ENCODE measurements at places on chromosomes 13 and 19.

DNA sequence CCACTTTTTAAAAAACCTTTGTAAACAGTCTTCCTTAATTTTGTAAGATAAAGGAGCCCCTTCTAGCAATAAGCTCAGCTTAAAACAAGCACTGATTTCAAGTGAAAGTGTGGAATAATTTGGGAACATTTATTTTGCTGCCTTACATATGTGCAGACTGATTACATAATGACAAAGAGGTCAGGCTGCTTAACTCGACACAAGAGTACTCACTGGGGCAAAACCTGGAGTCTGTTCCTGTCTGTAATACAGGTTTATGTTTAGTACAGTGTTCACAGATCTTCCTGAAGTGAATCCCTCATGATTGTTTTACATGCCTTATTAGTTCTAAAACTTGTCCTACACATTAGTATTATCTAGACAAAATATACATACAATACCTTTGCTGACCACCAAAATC, 609.8 kb downstream of the LMO7 start:
- DNase-seq: no peak

DNA sequence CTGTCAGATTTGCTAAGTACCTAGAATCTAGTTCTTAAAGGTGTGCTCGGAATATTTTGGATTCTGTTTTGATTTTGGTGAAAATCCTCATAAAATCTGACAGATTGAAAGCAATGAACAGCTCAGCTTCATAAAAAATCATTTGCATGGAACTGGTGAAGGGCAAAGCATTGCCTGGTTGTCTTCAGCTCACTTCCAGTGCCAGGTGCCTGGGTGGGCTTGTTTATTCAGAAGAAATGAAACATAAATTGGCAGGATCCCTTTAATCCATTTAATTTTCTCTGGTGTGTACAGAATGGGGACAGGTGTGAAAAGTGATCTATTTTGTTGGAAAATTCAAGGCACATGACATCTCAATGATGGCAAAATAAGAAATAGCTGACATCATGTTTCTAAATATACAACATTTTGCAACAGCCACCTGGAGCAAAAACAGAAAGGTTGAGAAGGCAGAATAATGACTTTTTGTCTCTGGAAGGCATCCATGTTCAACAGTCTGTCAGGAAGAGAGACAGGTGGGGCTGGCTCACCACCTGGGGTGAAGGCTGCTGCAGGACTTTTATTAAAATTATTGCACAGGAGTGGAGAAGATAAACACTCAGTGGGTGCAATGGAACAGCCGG, 52.2 kb downstream of the RFC3 start:
- no peak for DNase-seq

DNA sequence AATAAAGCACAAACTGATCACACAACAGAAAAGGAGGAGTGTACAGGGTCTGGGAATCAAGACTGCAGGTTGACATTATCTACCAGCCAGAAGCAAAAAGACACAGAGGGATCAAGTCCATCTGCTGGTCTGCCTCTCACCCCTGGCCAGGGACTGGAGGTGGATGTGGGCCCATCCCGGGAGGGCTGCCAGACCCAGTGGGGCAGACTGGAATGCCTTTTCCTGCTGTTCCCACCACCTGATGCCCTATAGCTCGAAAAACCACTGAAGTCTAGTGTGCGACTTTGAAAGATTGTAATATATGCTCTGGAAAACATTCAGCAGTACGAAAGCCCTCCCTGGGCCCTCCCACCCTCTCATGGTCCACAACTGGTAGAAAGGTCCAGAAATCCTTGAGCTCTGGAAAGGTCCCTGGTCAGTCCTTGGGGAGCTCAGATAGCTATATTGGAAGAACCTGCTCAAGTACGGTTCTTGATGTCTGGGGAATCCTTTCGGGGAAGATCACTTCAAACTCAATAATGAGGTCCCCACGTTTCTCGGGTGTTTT, 2.6 kb downstream of the DNAJB1 start:
- DNase-seq: no peak

- DNase-seq: no peak
Measured at GRCh38 chr13:31629085-31629780, 110.1 kb upstream of the RXFP2 start.

DNA sequence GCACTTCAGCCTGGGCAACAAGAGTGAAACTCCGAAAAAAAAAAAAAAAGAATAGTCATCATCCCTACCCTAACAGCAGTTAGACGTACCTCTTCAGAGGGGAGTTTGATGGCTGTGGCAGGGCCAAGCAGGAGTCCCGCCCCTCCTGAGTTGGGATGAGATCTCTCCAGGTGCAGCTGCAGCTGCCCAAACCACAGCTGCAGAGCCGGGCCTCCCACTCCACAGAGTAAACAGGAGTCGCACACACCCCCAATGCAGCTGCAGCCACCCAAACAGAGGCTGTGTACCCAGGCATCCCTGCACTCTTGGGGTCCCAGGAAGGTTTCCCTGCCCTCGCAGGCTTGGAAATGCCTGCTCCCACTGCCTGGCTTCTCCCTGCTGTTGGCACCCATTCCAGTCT, 17.4 kb upstream of the MLLT1 start:
- DNase-seq: no peak

GRCh38 chr19:34471906-34472700, 9.5 kb upstream of the WTIP start:
- DNase-seq: no peak

DNA sequence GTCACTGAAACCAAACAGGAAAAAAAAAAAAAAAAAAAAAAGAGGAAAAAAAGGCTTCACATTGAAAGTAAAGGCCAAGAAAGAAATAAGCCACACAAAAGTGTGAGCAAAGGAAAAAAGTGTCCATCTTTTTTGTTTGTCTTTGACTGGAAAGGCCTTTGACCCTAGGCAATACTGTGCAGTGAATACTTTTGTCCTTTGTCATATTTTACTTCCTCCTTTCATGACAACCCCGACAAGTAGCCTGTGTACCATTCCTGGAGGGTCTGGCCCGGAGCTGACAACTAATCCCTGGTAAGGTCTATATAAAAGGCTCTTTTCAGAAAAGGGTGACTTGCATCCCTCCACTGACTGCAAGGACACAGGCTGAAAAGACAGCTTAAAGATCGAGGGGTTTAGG, 12.9 kb upstream of the MICU2 start:
- DNase-seq: no peak

GRCh38 chr19:58407658-58408151, 744 bp upstream of the ZNF584 start:
- no peak for DNase-seq

DNA sequence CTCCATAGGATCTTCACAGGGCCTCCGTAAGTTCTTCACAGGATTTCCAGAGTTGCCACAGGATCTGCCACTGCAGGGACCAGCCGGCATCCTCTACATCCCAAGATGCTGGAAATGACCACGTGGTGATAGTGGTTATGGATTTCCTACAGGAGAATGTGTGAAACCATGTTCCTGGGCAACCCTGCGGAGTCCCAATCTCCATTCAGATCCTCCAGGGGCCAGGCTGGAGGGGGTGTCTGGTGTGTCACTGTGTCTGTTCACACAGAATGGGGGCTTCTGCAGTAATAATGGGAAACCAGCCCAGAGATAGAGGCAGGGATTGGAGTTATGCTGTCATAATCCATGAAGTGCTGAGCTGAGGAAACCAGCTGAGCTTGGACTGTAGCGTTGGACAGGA, 8.6 kb downstream of the LILRA6 start:
- DNase-seq: no peak

GRCh38 chr19:15562861-15563260, 52.2 kb upstream of the CYP4F8 start:
- no peak for DNase-seq

- DNase-seq: peak; percentile 28
Measured at GRCh38 chr13:110455941-110456340, 105.6 kb downstream of the RAB20 start.

GRCh38 chr13:110303644-110304043, 3.3 kb downstream of the COL4A1 start:
- DNase-seq: no peak

DNA sequence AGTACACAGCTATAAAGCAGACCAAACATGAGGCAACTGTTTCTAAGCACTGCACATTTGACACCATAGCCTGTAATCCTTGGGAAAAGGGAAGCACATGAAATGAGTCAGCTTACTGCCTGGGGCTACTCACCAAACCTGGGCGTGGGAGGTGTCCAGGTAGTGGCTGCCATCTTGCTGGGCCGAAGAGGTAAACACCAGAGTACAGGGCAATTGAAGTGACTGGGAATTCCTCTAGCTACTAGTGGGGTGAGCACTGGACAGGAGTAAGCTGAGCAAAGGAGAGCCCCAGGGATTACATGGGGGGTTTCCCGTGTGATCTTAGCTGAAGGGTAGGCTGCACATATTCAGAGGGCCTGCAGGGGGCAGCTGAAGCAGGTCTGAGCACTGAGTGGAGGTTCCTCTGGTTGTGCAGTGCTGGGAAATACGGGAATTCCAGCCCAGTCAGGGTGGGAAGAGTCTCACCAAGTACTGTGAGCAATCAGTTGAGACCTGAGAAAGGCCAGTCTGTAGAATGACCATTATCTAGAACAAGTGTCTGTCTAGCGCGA, 140.5 kb downstream of the SLC7A1 start:
- DNase-seq: no peak

- DNase-seq: no peak
Measured at GRCh38 chr19:7522923-7523667, 671 bp downstream of the MCOLN1 start.

GRCh38 chr19:13234518-13234917, 84.3 kb downstream of the IER2 start:
- peak; percentile 35 for DNase-seq

All from activated CD8-positive, alpha-beta memory T cell treated with anti-CD3 and anti-CD28 coated beads for 4 hours (primary cell).